NCI-H2081 treated with DMSO at 0.1 percent for 48 hours (cell line): ENCODE measurements at places on chromosomes 7 and 10.

DNA sequence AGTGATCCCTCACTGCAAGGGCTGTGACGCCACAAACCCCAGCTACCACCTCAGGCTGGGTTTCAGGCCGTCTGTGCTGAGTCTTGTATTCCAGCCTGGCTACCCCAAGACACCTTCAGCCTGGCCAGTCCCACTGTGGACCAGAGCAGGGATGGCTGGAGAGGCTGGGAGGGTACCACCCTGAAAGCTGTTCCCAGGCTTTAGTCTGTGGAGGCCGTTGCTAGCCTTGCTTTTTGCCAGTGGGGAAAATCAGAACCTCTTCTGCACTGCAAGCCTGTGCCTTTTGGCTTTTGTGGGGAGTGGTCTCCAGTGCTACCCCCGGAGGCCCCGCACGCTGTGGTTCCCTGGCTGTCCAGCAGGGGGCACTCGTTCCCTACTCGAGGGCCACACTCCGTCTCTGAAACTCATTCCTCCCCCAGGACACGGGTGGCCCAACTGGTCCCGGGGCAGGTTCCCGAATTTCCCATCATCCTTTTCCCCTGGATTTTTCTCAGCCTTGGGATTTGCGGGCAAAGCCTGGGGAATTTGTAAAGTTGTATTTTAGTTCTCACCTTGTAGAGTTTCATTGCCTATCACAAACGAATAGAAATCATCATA lies 128.4 kb upstream of the BTBD16 start:
- DNase-seq, result no peak

GRCh38 chr10:58516119-58516518 lies 3.4 kb downstream of the BICC1 start:
- DNase-seq, result no peak

GRCh38 chr10:67520924-67521520 lies 175.0 kb downstream of the CTNNA3 start:
- DNase-seq, result peak; percentile 17

DNA sequence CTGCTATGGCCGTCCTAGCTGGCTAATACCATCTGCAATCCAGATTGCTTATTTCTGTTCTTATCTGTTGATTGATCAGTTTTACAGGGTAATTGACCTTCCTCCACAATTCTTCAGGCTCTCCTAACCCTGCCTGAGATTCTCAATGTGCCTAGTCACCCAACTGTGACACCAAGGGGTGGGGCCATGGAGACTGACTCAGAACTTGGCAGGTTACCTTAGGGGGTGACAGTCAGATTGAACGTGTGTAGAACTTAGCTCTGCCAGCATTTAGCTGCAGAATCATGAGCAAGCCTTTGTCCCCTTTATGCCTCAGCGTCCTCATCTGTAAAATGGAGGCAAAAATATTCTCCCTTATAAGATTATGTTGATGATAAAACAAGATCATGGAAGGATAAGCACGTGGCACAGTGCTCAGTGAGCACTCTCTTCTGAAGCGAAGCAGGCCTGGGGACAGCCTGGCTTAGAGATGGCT lies 19.1 kb upstream of the LEP start:
- DNase-seq, result no peak

- no peak for DNase-seq
Observed at GRCh38 chr7:82172881-82173280, 270.7 kb downstream of the CACNA2D1 start.

GRCh38 chr7:32077806-32078205 lies 7.6 kb upstream of the PDE1C start:
- DNase-seq, result no peak

- peak; percentile 28 for DNase-seq
Observed at GRCh38 chr10:2619472-2619871, 447.9 kb upstream of the PFKP start.

GRCh38 chr10:5413012-5413938 lies 918 bp downstream of the NET1 start:
- DNase-seq, result no peak

- no peak for DNase-seq
Observed at GRCh38 chr10:18424200-18424599, 227.2 kb downstream of the NSUN6 start.

DNA sequence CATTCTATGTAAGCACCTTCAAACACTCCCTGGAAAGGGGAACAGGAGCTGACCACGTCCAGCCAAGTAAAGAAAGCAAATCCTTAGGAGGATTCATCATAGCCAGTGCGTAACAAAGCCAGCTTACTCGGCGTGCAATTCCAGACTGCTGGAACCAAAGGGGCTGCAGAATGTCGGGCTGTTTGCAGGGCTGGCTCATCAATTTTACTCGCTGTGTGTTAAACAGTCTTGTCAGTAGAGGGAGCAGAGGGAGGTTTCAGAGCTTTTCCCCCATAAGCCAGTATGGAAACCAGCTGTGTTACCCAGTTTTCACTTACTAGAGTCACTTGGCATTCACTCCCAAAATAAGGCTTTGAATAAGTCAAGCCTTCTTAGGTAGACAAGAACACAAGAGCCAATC lies 127.1 kb downstream of the KMT2E start:
- no peak for DNase-seq

- no peak for DNase-seq
Observed at GRCh38 chr10:59434463-59435321, 72.3 kb upstream of the FAM13C start.

- DNase-seq, result no peak
Observed at GRCh38 chr7:25287291-25287690, 59.0 kb upstream of the NPVF start.

DNA sequence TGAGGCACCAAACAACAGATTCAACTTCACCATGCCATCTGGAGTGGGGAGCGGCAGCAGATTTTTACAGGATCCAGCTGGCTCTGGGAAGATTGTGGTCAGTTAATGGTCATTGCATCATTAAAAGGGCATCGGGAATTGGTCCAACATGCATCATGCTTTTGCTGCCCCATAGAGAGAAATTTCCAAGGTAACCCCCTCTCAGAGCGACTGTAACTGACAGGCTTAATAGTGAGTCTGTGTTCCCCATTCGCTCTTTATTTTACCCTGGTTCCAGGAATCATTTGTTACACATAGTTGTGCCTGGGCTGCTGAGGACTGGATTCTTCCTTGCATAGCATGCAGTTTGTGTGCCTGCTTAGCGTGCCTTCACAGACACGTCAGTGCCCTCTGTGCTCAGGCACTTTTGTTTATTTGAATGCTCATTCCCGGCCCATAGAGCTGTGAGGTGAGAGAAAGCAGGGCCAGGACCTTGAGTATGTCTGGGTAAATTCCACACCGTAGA lies 49.9 kb downstream of the CDHR3 start:
- DNase-seq, result no peak

DNA sequence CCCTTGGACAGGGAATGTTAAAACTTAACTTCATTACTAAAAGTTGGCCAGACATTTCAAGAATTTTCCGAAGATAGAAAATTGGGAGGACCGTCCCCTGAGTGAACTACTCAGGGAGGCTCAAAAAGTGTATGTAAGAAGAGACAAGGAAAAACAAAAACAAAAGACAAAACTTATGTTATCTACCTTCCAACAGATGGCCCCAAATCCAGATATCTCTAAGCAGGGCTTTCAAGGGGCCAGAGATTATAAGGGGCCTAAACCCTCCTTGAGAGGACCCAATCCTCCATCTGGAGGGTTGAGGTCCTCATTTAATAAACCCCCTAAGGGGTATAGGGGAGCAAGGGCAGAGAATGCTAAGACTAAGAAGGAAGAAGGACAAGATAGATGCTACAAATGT lies 203.6 kb downstream of the SH2D4B start:
- no peak for DNase-seq

- no peak for DNase-seq
Observed at GRCh38 chr10:24435374-24435773, 226.4 kb downstream of the KIAA1217 start.

DNA sequence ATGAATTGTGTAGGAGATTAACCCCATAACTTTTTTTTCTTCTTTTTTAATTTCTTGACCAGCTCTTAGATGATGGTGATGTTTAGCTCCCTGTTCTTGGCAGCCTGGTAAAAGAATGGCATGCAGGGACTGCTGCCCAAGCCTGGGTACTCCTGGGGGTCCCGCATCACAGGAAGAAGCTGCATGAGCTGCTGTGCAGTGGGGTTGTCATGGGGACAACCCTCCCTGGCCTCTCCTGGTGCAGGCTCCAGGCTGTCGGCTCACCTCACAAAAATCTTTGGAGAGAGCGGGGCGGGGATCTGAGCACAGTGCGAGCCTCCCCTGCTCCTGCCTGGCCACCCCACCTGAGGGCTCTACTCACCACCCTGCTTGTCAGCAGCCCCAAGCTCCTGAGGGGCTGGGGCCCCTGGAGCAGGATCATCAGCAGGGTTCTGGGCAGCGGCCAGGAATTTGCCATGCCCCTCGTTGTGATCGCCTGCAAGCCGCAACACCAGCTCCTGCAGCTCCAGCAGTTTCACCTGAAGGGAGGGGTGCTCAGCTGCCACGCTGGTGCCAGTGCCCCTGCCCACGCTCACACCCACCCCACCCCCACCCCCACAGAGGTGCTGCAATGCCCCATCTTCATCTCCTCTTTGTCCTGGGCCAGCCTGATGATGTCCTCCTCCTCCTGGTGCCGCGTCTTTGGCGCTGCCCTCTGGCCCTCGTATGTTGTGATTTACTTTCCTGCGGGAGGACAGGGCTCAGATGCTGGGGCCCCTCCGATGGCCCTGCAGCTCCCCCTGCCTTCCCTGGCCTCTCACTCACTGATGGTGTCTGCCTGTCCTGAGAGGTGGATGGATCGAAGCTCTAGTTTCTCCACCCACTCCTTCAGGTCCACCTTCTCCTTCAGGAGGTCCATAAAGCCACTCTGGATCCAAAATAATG lies 15.5 kb upstream of the MTPAP start:
- DNase-seq, result no peak

DNA sequence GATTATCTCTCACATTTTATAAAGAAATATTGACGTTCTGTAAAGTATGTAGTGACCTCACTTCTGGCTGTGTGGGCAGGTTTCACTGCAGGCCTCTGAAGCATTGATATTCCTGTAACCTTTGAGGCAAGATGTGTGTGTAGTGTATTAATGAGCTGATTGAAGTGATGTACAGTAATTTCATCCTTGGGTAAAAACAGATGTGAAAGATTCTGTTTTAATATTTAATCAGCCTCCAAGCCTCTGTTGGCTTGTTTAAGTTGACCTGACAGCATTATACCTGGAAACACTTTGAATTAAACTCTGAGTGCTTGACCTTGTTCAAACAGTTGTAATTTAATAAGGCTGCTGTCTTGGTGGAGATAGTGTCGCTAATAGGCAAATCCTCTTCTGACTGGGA lies 74.9 kb downstream of the KAT6B start:
- no peak for DNase-seq

DNA sequence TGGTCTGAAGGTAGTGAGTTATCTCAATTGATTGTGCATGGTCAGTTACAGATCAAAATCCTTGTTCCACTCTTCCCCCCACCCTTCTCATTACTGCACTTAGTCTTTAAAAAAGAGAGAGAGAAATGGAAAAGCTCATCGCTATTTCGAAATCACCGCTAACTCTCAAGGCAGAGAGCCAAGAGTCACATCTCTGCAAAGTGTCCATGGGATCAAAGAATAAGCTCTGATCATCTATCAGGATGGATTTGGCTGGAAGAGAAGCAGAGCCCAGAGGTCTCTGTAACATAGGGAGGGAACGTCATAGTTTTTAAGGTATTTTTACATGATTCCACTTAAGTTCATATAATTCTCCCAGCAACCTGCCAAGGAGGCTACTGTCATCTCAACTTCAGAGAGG lies 30.0 kb upstream of the MYH16 start:
- DNase-seq, result no peak

- DNase-seq, result no peak
Observed at GRCh38 chr10:98107644-98108430, 26.6 kb upstream of the R3HCC1L start.

- DNase-seq, result peak; percentile 62
Observed at GRCh38 chr7:111532625-111533024, 29.7 kb downstream of the IMMP2L start.

DNA sequence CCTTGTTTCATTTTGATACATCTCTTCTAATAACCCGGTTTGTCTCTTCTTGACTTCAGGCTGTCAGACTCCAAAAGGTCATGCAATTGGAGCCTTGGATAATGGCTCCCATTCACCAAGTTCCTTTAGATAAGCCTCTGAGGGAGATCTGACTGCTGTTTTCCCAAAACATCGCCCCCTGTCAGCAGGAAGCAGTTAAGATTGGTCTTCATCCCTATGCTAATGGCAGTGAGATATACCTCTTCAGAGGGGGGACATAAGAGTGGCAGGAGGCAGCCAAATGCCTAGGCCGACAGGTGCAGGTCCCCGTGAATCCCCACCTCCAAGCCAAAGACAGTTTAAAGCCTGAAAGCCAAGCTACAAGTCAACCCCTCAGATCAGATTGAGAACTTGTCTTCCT lies 144.6 kb downstream of the WDR11 start:
- DNase-seq, result no peak

GRCh38 chr7:128948312-128948973 lies 10.7 kb downstream of the IRF5 start:
- no peak for DNase-seq

GRCh38 chr7:29314148-29314547 lies 119.6 kb downstream of the CHN2 start:
- DNase-seq, result no peak

DNA sequence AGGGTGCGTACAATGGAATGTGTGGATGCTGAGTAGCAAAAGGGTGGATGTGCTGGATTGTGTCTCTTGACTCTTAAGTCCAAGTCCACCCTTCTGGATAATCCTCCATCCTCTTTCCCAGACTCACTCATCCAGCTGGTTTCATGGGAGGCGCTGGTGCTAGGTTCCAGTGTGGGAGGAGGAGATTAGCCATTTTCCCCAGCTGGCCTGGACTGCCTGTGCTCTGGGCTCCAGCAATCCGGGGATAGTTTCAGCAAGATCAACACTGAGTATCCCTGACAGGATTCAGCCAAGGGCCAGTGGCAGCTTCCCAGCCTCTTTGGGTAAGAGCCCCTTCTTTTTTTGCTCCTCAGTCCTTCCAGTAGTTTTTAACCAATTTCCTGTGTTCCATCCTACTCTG lies 21.6 kb upstream of the TRIL start:
- no peak for DNase-seq

DNA sequence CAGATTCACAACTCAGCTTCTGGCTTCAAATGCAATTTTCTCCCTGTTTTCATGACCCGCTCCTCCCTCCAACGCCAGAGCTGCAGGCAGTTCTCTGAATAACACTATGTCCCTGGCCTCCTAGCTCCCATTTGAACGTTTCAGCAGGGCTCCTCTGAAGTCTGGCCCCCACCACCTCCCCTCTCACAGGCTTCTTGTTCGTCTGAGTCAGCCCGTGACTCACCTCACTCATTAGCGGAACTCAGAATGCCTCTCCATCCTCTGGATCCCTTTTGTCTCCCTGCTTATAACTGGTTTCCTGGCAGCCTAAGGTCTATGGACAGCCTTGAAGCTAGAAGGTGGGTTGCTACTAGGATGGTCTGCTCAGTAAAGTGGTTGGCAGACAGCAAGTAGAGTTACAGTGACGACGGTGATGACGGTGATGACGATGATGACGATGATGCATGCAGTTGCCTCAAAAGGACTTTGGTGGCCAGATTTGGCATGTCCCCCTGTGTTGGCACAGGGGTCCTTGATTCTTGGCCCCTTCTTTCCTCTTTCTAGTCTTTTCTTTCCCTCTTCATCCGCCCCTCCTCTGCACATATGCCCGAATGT lies 83.3 kb upstream of the MKLN1 start:
- DNase-seq, result no peak
